Liver (tissue), 10 donors: ENCODE measurements at places on chromosomes 12 and 14. TPM values are rescaled to one million over a fixed set of nuclear protein-coding genes. Genes with fewer than 3 reads are reported as not detected.

DNA sequence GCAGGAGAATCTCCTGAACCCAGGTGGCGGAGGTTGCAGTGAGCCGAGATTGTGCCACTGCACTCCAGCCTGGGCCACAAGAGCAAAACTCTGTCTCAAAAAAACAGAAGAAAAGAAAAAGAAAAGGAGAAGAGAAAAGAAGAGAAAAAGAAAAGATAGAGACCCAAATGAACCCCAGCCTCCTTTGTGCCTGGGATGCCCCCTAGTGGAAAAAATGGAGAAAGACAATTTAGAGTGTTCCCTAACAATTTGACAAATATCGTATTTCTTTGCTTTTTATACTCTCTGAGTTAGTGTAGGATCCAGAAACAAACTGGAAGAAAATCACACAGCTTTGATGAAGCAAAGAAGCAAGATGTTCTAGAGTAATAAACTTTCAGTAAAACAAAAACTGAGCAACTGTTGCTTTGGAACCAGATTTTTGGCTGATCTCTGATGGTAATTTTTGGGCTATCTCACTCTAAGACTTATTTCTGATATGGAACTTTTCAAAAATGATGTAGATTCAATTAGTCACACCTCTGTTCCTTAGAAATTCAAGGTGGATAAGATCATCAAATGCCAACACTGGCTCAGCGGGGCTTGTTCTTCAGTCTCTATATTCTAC, 18.6 kb upstream of the PRKAB1 start:
- no peak for DNase-seq

DNA sequence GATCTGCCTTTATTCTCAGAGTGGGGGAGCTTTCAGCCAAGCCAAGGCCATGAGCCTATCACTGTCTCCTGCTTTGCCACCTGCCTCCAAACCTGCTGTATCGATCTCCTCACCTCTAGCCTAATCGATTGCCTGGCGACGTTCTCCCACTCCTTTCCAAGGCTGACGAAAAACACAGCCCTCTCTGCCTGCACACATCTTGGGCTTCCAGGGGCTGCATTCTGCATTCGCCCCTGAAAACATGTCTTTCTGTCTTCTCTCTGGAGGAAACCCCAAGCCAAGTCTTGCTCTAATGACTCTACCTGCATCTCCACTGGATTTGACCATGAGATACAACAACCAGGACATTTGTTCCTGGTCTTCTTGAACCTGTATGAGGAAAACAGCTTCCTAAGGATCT, 540.7 kb downstream of the BCL11B start:
- no peak for DNase-seq

DNA sequence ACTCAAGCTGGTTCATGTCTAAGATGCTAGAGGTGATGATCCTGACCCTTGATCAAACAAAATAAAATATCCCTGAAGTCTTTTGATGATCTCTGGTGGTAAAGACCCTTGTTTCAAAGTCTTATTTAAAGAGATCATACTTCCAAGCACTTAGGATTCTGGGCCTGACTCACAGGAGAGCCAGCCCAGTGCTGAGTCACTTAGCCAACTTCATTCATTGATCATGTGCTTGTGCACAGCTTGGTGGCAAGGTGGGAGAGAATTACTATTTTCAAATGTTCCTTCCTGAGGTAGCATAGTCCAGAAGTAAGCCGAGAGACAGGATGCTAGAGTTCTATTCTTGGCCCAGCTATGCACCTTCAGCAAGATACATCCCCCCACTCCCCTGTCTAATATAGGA, 40.6 kb downstream of the SCN8A start:
- DNase-seq: no peak

- DNase-seq: no peak
These were observed 1210.6 kb downstream of the TMEM121 start for GRCh38 chr14:106737021-106737420.

COX8C gene
- not detected for total RNA-seq

DNA sequence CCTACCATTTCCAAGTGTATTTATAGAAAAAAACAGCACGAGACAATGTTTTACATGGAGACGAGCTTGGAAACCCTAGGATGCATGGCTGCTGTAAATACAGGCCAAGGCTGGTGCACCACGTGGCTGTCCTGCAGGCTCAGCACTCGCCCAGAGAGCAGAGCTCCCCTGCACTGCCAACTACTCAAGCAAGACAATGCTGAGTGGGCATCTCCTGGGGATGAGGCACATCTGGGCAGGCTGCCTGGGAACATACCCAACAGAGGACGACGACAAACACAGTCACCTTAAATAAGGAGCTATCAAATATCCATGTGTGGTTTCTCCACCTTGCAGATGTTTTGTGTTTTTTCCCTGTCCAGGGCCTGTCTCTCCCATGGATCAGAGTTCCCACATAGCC, 128.3 kb upstream of the PRMT8 start:
- no peak for DNase-seq

DNA sequence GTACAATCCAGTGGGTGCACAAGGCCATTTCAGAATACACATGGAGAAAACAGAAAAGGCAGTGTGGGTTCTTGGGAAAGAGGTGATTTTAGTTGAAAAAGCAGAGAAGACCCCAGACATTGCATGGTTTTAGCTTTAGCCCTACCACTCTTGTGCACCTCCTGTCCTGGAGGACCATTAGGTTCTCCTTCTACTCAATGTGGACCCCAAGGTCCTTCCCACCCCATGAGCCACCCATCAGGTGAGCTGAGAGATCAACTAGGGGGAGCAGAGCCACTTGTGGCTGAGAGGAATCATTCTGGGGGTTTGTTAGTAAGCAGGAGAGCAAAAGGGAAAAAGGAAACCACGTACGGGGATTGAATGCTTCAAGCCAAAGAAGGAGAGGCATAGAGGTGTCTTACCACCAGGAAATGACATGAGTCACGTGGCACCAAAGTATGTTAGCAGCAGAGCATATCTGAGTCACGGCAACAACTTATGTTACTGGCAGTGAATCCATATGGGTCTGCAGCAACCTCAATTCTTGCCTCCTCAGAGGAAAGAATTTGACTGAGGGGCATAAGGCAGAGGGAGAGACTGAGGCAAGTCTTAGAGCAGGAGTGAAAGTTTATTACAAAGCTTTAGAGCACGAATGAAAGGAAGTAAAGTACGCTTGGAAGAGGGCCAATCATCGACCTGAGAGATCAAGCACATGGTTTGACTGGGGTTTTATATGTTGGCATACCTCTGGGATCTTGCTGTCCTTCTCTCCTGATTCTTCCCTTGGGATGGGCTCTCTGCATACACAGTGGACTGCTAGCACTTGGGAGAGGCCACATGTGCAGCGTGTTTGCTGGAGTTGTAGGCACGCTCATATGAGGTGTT, 73.9 kb downstream of the HSD17B6 start:
- no peak for DNase-seq

DNA sequence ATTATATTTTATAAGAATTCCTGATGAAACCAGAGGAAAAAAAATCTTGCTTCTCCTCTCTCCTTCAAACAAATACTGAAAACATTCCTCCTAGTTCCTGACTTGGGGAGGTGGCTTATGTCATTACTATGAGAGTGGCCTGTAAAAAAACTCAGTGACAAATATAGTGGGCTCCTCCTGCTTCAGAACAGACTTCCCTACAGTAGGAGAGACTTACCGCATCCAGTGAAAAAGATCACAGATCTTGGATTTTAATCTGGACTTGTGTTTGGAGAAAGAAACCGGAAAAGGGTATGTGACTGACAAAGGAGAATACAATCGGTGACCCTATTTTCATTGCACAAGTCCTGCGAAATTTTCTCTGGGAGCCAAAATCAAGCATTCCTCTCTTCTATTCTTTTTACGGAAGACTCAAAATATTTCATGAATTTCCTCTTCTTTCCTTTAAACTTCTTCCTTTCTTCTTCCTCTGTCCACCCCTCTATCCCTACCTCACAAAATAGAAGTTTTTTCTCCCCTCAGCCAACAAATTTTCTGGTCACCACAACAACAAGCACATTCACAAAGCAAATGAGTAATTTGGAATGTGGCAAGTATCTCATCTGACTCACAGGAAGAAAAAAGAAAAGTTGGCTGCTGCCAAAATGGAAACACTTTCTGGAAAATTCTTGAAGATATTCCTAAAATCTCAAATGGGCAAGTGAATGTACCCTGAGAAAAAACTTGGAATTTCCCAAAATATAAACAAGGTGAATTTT, 185.1 kb upstream of the CDKN3 start:
- no peak for DNase-seq

GRCh38 chr14:103721334-103722120, 5.9 kb downstream of the ZFYVE21 start:
- DNase-seq: no peak

GRCh38 chr14:72618424-72618823, 275.5 kb downstream of the DPF3 start:
- peak; percentile 27 for DNase-seq

DNA sequence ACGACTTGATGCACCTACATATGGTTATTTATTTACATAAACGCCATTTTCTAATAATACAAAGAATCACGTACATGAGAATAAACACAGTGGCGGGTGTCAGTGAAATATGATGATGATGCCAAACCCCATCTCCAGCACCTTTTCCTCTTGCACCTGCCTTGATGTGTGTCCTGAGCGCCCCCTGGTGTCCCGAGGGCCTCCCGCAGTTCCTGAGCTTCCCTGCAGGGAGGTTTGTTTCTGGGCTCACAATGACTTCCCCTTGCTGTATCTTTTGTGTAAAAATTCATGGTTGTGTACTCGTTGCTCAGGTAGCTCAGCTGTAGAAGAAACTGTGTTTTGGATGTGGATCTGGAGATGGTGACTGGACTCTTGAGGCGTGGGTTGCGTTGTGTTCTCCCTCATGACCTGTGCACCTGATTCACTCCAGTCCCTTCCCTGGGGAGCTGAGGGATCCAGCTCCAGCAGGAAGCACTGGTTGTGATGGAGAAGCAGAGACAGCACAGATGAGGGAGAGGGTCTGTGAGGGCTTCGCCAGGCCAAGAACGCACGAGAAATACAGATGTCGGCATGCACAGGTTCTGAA, 1037.8 kb downstream of the TMEM121 start:
- no peak for DNase-seq

DNA sequence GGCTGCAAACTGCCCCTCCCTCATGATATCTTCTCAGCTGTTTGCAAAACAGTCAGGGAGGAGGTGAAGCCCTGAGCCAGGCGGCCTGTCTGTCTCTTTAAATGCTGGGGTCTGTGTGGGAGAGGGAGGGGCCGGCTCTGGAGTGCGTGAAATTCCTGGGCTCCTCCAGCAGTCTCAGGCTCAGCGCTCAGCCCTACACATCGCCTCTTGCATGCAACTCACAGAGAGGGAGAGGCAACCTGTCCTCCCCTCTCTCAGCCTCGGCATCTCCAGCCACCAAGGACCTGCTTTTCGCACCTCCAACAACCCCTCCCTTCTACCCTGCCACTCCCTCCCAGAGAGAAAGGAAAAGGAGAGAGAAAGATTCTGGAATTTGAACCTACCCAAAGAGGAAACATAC, at the start of gene NRXN3:
TSS of gene NRXN3 (plus strand) at position 171 of the 400 bp plus-strand sequence. CDS start 72,721 bp downstream, outside the sequence.
- DNase-seq: no peak

DNA sequence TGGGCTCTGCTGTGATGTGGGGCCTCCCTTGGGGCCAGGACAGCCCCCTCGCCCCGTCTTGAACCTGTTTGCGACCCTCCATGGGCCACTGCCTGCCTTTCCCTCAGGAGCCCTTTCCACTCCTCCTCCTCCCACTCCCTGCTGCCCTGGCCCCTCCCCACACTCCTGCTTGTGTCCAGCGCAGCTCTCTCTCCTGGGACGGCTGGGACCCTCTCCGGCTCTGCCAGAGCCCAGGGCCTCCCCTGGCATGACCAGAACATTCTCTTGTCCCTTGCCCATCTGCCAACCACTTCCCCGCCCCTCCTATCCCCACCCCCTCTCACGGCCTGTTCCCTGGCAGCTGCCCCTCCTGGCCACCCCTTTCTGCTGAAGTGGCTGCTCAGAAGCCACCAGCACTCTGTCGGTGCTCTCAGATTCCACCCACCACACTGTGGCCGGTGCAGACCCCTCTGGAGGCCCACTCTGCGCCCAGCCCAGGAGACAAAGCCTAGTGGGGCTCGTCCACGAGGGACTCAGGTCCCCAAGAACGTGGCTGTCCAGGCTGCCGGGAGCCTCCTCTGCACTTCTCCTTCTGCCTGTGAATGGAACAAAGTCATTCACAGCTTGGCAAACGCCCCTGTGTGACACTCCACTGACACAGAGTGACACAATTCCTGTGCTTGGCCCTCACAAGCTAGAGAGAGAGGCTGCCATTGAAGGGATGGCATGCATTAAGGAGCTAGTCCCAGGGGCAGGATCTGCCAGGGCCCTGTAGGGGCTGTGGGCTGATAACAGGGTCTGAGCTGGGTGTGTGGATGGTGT, 1.4 kb downstream of the ASPG start:
- DNase-seq: peak; percentile 34

TNFAIP2 gene
- total RNA-seq: 32.0 TPM

GRCh38 chr12:58419905-58420304, 478.5 kb downstream of the ATP23 start:
- DNase-seq: no peak
